ENCODE measurements at places on chromosomes 13 and 19. TPM values are rescaled to one million over a fixed set of nuclear protein-coding genes. Genes with fewer than 3 reads are reported as not detected.

Gene ZNF222
- 7.2 TPM for total RNA-seq

Gene FLT3LG
- 6.2 TPM for total RNA-seq

Gene SIGLEC8
- total RNA-seq = not detected

Gene POGLUT2
- 38.8 TPM for total RNA-seq

Gene GPALPP1
- total RNA-seq = 66.3 TPM

Gene ITGBL1
- total RNA-seq = 38.7 TPM

Gene FARP1
- 16.4 TPM for total RNA-seq

Gene DOCK9
- total RNA-seq = 153 TPM

Gene KIR3DL1
- not detected for total RNA-seq
